ENCODE measurements at places on chromosomes 2 and 18.

- no peak for DNase-seq
Measured at GRCh38 chr2:111205774-111206173, 85.1 kb downstream of the BCL2L11 start.

GRCh38 chr18:57737400-57738060 lies 65.6 kb downstream of the ATP8B1 start:
- peak; percentile 99 for DNase-seq

DNA sequence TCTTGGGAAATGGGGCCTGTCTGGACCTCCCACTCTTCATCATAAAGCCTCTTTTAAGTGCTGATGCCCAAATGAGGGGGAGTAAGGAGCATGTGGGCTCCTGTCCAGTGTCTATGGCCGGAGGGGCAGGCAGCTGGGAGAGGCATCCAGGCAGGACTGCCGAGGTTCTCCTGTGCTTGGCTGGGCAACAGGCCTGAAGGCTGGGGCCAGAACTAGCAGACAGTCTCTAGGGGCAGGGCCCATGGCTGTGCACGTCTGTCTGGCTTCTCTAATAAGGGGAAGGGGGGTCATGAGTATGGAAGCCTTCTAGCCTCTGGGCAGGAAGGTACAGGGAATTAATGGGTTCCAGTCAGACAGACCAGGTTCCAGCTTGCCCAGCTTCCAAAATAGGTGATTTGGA lies 128.6 kb downstream of the SMAD2 start:
- no peak for DNase-seq

GRCh38 chr2:222146488-222146887 lies 152.3 kb downstream of the PAX3 start:
- no peak for DNase-seq

GRCh38 chr18:11983592-11983991 lies 2.3 kb downstream of the IMPA2 start:
- DNase-seq = no peak

DNA sequence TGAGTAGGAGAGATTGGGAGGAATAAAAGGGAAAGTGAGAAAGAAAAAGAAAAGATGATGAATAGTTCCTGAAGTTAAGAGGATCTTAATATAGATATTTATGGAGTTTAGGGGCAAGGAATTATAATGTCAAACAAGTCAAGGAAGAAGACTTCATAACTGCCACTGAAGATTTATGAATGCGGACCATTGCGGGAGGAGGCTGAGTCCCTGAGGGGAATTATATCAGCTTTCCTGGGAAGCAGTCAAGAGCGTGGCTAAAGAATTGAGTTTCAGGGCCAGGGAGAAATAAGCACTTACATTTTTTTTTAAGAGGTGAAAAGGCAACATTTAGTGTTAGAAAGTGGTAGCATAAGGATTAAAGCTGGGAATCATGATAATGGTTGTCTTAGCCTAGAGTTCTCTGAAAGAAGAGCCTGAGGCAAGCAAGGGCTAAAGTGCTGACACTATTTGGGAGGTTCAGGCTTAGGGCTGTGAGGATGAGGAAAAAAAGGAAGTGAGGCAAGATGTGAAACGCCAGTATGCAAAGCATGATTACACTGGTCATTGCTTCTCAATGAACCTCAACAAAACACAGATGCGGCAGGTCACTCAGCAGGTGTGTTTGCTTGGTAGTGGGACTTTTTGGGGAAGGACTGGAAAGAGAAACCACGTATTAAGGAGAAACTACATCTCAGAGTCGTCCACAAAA lies 217.1 kb downstream of the SLC4A3 start:
- no peak for DNase-seq

DNA sequence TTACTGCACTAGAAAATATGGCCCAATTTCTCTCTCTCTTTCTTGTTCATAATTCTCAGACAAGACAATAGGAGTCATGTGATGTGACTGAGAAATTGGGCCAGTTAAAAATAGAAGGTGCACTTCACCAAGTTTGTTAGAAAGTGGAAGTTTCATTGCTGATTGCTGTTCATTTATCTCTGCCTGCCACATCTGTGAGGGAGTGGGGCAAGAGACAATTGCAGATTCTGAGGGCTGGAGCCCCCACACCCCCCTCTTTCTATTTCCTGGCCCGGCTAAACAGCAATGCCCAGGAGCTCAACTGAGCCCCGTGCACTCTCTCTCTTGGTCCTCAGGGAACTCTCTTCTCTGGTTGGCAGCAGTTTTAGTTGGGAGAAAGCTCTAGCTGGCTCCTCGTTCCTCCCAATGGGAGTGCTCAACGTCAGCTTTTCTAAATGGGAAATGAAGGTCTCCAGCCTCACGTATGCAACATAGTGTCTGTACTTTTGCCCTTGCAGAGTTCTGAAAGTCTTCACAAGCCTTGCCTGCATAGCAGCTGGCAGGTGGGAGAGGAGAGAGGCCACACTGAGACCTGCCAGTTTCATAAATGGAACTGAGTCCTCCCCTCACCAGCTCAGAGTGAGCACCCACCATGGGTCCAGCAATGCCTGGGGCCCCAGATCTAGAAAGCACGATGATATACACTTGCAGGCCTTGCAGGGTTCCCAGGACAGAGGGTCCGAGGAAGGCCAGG lies 115.7 kb downstream of the MYCN start:
- no peak for DNase-seq

- peak; percentile 11 for DNase-seq
Measured at GRCh38 chr2:161414042-161415033, 1.8 kb upstream of the TBR1 start.

GRCh38 chr2:98467082-98467536 lies 22.5 kb downstream of the INPP4A start:
- no peak for DNase-seq

DNA sequence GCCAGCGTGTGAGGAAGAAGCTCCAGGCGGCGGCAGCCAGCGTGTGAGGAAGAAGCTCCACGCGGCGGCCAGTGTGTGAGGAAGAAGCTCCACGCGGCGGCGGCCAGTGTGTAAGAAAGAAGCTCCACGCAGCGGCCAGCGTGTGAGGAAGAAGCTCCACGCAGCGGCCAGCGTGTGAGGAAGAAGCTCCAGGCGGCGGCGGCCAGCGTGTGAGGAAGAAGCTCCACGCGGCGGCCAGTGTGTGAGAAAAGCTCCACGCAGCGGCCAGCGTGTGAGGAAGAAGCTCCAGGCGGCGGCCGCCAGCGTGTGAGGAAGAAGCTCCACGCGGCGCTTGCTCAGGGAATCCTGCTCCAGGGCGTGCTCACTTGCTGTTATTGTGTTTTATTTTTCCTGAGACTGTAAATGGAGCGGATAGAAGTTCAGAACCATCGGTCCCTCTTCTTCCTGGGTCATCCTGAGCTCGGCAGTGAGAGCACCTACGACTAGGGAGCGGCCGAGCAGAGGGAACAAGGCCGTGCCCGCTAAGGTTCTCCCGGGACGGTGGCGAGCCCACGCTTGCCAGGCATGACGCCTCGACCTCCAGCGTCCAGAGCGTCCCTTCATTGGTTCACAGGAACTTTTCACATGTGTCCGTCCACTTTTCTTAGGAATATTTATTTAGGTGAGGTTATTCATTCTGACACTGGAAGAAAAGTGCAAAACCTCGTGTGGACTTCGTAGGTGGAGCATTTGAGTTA lies 94.2 kb downstream of the TMEM18 start:
- DNase-seq = no peak

GRCh38 chr18:8381821-8382459 lies 227.3 kb upstream of the RAB12 start:
- peak; percentile 52 for DNase-seq

DNA sequence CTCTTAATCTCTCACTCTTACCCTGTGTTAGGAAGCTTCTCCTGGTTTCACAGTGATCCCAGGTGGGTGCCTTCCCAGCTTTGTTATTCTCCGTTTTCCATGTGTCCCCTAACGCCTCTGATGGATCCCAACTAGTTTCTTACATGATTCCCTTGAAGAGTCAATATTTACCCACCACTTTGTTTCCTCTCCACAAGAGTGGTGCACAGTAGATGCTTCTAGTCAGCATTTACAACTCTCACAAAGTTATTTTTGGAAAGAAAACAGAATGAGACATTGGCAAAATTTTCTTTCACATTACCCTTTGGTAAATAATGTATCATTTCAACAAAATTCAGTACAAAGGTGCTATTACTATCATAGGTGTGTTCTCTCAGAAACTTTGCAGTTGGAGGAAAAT lies 1611.1 kb upstream of the ZEB2 start:
- DNase-seq = no peak

GRCh38 chr2:113200736-113201490 lies 27.1 kb downstream of the PSD4 start:
- DNase-seq = no peak

DNA sequence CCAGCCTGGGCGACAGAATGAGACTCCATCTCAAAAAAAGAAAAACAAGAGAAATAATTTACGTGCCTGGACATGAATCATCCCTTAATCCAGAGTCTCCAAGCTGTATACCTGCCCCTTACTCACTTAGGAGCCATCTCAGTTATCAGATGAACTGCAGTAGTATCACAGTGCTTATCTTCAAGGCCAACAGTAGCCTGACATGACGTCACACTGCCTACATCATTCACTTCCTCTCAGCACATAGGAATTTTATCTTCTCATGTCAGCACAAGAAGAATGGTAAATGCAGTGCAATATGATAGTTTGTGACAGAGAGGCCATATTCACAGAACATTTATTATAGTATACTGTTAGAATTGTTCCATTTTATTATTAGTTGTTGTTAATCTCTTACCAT lies 216.6 kb downstream of the SS18 start:
- DNase-seq = peak; percentile 23

- no peak for DNase-seq
Measured at GRCh38 chr18:70452501-70452900, 163.7 kb downstream of the SOCS6 start.

GRCh38 chr2:240996834-240997140 lies 1.6 kb upstream of the SNED1 start:
- no peak for DNase-seq

DNA sequence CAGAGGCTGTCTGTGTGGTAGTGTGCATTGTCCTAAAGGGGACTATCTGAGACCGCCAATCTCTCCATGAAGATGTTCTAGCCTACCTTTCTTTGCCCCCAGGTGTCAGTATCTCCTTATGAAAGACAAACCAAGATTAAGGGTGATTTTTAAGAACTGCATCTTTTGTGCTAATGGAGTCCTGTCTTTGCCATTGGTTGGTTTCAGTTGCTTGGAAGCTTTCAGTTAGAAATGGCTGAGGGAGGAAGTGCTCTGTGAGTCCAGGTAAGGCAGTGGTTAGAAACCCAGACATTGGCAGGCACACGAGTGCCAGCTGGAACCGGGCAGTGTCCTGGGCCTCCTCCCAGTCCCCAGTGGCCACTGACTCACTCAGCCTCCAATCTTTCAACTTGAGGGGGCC lies 111.3 kb downstream of the DOCK10 start:
- no peak for DNase-seq

GRCh38 chr2:222272446-222273015 lies 26.3 kb downstream of the PAX3 start:
- DNase-seq = no peak

DNA sequence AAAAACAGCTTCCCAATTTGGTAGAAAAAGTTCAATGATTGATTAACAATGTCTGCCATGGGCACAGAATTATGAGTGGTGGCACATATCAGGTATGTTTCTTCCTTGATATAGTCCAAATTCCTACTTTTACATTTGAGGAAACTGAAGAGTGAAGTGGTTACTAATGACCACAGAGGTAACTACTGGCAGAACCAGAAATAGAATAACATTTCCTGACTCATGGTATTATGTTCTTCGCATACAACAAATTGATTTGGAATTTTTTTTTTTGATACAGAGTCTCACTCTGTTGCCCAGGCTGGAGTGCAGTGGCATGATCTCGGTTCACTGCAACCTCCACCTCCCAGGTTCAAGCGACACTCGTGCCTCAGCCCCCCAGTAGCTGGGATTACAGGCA lies 6.0 kb upstream of the NFE2L2 start:
- DNase-seq = no peak

GRCh38 chr2:224222974-224223373 lies 178.9 kb downstream of the FAM124B start:
- DNase-seq = no peak

GRCh38 chr2:46784278-46784677 lies 131.3 kb downstream of the MCFD2 start:
- no peak for DNase-seq

DNA sequence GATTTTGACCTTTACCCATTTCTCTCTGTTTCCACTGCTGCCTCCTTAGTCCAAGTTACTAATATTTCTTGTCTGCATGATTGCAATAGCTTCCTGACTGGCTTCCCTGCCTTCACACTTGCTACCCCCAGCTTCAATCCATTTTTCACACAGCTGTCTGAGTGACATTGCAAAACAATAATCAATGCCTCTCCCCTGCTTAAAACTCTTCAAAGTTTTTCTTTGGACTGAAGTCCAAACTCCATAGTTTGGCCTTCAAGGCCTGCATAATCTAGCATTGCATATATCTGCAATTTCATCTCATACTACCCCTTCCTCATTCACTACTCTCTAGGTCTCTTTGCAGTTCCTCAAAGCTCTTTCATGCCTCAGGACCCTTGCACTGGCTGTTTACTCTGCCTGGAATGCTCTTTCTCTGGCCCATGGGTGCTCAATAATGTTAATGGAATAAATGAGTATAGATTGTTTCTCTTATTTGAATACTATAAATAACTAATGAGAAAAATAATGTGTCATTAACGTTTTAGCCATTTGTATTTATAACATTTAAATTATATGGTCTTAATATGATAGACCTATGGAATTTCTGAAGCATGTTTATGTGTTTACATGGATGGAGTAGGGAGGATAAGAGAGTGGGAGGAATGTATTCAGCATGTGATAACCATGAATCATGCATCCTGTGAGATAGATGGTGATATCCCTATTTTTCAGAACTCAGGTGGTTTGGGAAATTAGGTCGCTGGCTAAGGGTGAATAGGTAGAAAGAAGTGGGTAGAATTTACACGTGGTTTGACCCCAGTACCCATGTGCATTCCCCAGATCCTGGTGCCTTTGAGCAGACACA lies 5.7 kb upstream of the TMEM178A start:
- peak; percentile 17 for DNase-seq

- DNase-seq = no peak
Measured at GRCh38 chr2:169007941-169008340, 23.2 kb downstream of the ABCB11 start.

DNA sequence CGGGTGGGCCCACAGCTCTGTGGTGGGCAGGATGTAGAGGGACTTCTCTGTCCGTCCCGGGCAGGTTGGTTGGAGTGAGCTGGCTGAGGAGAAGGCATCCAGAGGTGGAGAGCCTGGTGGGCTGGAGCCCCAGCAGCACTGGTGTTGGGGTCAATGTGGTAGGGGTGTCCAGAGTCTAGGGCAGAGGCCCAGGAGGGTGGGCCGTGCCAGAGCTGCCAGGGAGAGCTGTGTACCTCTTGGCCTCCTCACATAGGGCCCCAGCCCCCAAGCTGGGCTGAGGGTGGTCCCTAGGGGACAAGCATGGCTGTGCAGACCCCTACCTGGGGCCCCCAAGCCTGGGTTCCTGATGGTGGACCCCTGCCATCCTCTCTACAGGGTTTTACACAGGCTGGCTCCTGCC lies 16.0 kb downstream of the ANO7 start:
- no peak for DNase-seq

DNA sequence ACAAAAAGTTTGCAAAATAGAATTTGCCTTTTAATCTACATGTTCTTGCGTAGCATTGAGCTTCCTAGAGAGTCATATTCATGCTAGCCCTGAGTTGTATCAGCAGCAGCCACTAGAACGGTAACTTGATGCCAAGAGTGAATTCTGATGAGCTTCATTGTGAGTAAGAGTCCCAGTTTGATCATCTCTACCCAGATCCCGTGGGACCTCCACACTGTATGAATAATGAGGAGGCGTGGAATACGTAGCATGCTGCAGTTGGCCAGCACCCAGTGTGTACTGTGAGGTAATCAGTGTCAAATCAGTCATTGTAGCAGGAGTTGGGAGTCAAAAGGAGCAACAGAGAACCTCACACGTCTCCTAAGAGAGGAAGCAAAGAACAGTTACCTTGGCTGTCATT lies 197.9 kb downstream of the NEDD4L start:
- DNase-seq = peak; percentile 93

- DNase-seq = peak; percentile 78
Measured at GRCh38 chr2:231068525-231069222, 12.0 kb downstream of the PSMD1 start.
